ENCODE measurements at places on chromosomes 11 and 22. TPM values are rescaled to one million over a fixed set of nuclear protein-coding genes. Genes with fewer than 3 reads are reported as not detected.

RTL10 gene
- 14.5 TPM for total RNA-seq

NXPE4 gene
- total RNA-seq: not detected

RASL10A gene
- total RNA-seq: 2.5 TPM

SLC22A8 gene
- not detected for total RNA-seq

TSSK2 gene
- not detected for total RNA-seq

MIEF1 gene
- 21.0 TPM for total RNA-seq

RASD2 gene
- 0.45 TPM for total RNA-seq

KIAA1671 gene
- 10.4 TPM for total RNA-seq

CECR2 gene
- total RNA-seq: 5.3 TPM

OSBP2 gene
- total RNA-seq: 19.3 TPM

GLYATL1 gene
- total RNA-seq: not detected

BTBD18 gene
- total RNA-seq: not detected

DNA sequence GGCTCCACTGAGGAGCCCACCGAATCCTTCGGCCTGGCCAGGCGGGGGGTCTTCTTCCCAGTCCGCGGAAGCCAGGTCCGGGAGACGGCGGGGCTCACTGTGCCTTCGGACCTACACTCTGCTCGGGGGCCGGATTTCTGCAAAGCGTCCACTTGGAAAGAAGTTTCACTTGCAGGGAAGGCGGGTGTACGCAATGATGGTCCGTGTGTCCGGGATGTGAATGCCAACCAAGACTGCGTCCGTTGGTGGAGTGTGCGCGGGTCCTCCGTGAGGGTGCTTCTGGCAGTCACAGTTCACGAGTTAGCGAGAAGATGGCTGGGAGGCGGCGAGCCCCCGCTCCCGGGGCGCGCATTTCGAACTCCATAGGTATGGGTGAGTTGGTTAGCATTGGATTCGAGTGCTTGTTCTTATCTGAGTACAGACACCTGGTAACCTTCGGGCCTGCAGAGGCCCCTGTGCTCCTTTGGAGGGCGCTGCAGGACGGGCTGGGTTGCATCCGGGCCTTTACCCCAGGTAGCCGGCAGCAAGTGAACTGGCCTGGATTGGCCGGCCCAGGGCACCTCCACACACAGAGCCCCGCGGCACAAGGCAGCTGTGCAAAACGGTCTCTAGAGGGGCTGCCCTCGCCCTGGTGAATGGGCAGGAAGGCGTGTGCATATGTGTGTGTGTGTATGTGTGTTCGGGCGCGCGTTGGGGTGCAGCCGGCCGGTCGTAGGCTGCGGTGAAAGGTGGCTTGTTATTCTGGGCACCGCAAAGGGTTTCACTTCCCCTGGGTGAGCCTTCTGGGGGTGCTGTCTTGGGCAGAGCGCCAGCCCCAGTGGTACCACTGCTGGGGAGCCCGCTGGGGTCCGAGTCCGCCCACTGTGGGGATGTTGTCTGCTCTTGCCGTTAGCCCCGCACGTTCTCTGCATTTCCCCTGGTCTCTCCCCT lies 13.3 kb upstream of the CYP2R1 start:
- DNase-seq: peak; percentile 9

- DNase-seq: peak; percentile 96
These were observed at the start of gene RBFOX2 for GRCh38 chr22:36028646-36029405. Gene RBFOX2 (minus strand): TSS chr22:36028824. CDS start chr22:36028425, 399 bp downstream.

- DNase-seq: no peak
These were observed 138.1 kb downstream of the SHANK2 start for GRCh38 chr11:71114124-71114851.

- peak; percentile 59 for DNase-seq
These were observed 30.9 kb upstream of the PARVB start for GRCh38 chr22:43993072-43993760.

- no peak for DNase-seq
These were observed 17.6 kb upstream of the CD44 start for GRCh38 chr11:35121326-35121865.

DNA sequence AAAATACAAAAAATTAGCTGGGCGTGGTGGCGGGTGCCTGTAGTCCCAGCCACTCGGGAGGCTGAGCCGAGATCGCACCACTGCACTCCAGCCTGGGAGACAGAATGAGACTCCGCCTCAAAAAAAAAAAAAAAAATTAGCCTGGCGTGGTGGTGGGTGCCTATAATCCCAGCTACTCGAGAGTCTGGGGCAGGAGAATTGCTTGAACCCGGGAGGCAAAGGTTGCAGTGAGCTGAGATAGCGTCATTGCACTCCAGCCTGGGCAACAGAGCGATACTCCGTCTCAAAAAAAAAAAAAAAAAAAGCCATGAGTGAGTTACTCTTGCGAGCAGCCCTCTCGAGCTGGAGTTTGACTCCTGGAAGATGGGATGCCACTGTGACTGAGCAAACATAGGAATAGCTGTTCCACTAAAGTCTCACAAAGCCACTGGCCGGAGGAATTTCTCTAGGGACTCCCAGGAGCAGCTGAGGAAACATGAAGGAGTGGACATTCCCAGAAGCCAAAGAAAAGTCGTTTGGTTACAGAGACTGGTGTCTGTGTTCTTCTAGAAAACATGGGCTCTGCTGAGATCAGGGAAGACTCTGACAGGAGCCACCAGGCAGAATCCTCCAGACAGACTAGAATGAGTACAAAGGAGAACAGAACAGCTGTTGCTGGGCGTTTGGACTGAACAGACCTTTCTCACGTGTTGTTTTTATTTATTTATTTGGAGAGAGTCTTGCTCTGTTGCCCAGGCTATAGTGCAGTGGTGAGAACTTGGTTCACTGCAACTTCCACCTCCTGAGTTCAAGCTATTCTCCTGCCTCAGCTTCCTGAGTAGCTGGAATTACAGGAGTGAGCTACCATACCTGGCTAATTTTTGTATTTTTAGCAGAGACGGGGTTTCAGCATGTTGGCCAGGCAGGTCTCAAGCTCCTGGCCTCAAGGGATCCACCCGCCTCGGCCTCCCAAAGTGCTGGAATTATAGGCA lies 32.4 kb upstream of the MYH9 start:
- peak; percentile 86 for DNase-seq

GRCh38 chr11:9973921-9974320 lies 310.0 kb downstream of the SWAP70 start:
- DNase-seq: no peak

- no peak for DNase-seq
These were observed 203.7 kb upstream of the SORL1-AS1 start for GRCh38 chr11:121656328-121657090.

DNA sequence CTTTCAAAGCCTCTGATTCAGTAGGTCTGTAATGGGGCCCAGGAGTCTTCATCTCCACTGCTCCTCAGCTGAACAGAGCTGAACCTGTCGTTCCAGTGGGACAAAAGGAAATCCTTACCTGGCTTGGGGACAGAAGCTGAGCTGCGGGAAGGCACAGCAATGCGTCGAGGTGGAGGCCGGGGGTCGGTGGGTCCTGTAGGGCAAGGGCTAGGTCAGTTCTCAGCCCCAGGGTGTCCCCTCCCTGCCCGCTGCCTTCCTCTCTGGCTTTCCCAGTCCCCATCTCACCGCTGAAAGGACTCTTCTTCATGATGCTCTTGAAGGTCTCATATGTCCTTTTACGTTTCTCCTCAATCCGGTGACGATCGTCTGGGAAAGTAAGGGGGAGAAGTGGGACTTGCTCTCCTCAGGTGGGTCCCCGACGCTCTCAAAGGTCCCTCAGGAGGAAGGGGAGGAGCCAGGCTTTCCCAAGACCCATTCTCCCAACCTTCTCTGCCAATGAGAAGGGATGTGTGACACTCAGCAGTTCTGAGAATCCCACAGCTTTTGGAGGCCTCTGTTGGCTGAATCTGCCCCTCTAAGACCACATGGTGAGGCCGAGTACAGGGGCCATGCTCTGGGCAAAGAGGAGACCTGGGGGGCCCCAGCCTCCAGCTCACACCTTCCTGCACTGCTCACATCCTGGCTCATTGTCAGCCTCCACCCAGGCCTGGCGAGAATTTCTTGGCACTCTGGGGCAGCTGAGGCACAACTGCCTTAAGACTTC lies 7.0 kb downstream of the RELA start:
- DNase-seq: no peak

DNA sequence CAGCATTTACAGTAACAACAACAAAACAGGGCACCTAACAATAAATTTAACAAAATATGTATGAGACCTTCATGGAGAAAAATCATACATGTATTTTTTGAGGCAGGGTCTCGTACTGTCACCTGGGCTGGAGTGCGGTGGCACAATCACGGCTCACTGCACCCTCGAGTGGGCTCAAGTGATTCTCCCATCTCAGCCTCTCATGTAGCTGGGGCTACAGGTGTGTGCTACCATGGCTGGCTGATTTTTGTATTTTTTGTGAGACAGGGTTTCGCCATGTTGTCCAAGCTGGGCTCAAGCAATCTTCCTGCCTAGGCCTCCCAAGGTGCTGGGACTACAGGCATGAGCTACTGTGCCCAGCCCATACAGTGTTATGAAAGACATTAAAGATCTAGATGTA lies 278.1 kb downstream of the SWAP70 start:
- DNase-seq: no peak

GRCh38 chr11:71198141-71198822 lies 54.1 kb downstream of the SHANK2 start:
- no peak for DNase-seq

GRCh38 chr11:135002236-135002635 lies 590.2 kb upstream of the B3GAT1 start:
- no peak for DNase-seq

- no peak for DNase-seq
These were observed 31.2 kb downstream of the GAB2 start for GRCh38 chr11:78386215-78386941.

DNA sequence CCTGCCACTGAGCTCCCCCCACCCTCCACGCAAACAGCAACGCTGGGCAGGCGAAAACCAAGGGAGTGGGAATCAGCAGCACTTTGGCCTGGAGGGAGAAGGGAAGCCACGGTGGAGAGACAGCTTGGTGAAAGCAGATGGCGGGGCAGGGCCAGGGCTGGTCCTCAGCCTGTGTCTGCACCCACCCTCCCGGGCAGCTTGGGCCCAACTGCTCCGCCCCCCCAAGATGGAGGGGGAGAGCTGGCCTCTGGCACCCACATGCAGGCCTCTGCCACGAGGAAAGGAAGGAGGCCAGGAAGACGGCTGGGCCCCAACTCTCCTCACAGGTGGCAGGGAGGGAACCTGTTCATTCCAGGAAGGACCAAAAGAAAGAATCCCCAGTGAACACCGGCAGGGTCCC lies 17.8 kb downstream of the MAFF start:
- DNase-seq: peak; percentile 48

DNA sequence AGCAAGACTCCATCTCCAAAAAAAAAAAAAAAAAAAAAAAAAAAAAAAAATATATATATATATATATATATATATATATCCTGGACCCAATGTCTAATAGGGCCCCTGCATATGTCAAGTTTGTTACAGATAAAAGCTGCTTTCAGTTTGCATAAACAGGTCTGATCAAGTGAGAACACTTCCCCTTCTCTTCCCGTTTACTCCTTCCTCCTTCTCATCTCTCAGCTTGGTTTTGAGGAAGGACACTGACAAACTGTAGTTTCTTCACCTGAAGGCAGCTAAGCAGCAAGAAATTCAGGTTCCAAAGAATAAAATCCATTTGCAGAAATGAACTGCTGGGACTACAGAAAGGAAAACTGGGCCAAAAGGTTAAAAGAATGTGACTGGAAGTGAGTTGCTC lies 11.7 kb downstream of the THOC5 start:
- DNase-seq: no peak

DNA sequence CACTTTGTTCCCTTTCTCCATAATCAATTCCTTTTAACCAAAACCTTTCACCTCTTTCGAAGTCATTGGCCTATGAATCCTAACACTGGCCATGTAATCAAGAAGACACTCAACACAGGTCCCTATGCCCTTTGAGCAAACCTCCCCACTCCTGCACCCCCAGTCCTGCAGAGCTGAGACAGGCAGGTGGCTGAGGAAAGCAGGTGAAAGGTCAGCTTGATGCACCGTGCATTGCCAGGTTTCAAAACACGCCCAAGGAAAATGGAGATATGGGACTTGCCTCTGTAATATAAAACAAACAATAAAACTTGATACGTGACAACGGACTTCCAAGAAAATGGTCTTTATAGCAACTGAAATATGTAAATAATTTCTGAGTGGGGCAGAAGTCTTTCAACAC lies 10.6 kb downstream of the CPT1A start:
- DNase-seq: no peak

DNA sequence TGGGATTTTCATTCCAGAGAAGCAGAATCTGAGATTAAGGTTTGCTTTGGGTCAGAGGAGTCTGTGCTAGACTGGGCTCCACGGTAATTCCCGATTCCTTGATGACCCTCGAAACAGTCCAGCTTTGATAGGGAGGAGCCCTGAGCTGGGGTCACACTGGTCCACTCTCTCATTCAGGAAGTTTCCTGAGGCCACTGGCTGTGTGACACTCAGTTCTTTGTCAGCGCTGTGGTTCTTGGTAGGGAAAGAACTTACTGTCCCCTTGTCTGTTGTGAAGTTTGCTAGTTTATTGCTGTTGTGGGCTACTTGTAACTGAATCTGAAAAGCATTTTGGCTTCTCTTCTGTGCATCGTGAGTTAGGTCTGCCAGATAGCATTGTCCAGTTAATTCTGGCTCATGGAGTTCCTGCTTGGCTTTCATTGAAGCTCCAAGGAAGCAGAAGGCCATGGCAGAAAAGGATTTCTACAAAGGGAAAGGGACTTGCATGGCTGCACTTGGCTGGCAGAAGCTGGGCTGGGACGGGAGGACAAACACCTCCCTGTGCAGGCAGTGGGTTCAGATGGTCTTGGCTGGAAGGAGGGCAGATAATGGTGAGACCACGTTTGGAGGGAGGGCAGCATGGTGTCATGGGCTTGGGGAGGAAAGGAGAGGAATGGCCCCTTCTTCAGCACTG lies 23.3 kb downstream of the BCR start:
- DNase-seq: no peak

GRCh38 chr11:26858098-26858497 lies 135.8 kb upstream of the FIBIN start:
- DNase-seq: no peak

- DNase-seq: no peak
These were observed 81.0 kb upstream of the SNX19 start for GRCh38 chr11:130997278-130997677.

GRCh38 chr22:24230911-24231656 lies 13.8 kb downstream of the GGT5 start:
- DNase-seq: no peak

GRCh38 chr22:38881997-38882879 lies 10.2 kb upstream of the CBX6 start:
- DNase-seq: no peak

GRCh38 chr22:28742562-28742962 lies 723 bp downstream of the HSCB start:
- no peak for DNase-seq

GRCh38 chr11:11324090-11324489 lies 29.0 kb downstream of the CSNK2A3 start:
- DNase-seq: no peak
